ENCODE measurements at places on chromosomes 7 and 10. TPM values are rescaled to one million over a fixed set of nuclear protein-coding genes. Genes with fewer than 3 reads are reported as not detected.

Gene EFCAB10
- not detected for polyA plus RNA-seq

Gene RAB19
- not detected for polyA plus RNA-seq

Gene ERVW-1
- not detected for polyA plus RNA-seq

Gene CFAP70
- polyA plus RNA-seq = 1.6 TPM

Gene BZW2
- 30.4 TPM for polyA plus RNA-seq

Gene ZNF398
- polyA plus RNA-seq = 2.3 TPM

Gene FOXI2
- not detected for polyA plus RNA-seq

Gene TMEM139
- 9.8 TPM for polyA plus RNA-seq

Gene PTPN12
- 60.3 TPM for polyA plus RNA-seq

Gene VSTM2A
- not detected for polyA plus RNA-seq

Gene MSMB
- not detected for polyA plus RNA-seq

Gene CNTNAP2
- 0.01 TPM for polyA plus RNA-seq

Gene CRYGN
- polyA plus RNA-seq = not detected

Gene LHFPL3
- polyA plus RNA-seq = not detected

Gene CUTC
- 51.7 TPM for polyA plus RNA-seq

Gene GPR26
- not detected for polyA plus RNA-seq

Gene OPN1SW
- not detected for polyA plus RNA-seq

Gene AKR1C3
- 25.7 TPM for polyA plus RNA-seq

Gene HIF1AN
- polyA plus RNA-seq = 7.3 TPM

Gene PRPS1L1
- polyA plus RNA-seq = not detected

Gene TMEM213
- polyA plus RNA-seq = 0.15 TPM

Gene COL26A1
- polyA plus RNA-seq = 0.11 TPM

Data from adipose tissue (tissue), 3 donors.